ENCODE measurements at places on chromosomes 13 and 19.

DNA sequence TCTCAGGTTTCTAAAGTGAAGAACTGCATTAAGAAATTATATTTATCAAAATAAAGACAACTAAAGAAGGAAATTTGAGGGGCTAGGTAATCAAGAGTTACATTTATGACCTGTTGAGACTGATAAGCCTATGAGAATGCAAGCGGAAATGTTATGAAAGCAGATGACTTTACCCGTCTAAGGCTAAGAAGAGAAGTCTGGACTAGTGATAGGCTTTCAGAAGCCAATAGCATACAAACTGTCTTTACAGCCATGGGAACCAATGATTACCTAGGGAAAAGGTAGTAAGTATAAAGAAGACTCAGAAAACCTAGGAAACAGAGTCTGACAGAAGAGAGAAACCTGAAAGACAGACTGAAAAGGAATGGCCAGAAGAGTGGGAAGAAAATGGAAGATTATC lies 11.2 kb downstream of the TSC22D1 start:
- DNase-seq: no peak

- no peak for DNase-seq
Observed at GRCh38 chr13:54597540-54598088, 1569.0 kb downstream of the OLFM4 start.

- no peak for DNase-seq
Observed at GRCh38 chr19:39558624-39559117, 18.7 kb upstream of the EID2 start.

DNA sequence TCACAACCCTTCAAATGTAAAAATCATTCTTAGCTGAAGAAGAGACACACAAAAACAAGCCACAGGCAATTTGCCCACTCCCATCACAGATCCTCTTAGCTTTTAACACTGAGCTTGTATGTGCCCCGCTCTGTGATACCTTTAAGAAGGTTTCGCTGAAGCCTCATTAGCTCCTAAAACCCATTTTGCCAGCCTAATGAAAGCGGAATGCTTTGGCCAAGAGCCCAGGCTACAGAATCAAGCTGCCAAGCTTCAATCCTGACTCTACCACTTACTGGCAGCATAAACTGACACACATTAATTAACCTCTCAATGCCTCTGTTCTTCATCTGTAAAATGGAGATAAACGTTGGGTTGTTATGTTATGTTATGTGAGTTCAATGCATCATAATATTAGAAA lies 10.5 kb downstream of the ZNF112 start:
- no peak for DNase-seq

DNA sequence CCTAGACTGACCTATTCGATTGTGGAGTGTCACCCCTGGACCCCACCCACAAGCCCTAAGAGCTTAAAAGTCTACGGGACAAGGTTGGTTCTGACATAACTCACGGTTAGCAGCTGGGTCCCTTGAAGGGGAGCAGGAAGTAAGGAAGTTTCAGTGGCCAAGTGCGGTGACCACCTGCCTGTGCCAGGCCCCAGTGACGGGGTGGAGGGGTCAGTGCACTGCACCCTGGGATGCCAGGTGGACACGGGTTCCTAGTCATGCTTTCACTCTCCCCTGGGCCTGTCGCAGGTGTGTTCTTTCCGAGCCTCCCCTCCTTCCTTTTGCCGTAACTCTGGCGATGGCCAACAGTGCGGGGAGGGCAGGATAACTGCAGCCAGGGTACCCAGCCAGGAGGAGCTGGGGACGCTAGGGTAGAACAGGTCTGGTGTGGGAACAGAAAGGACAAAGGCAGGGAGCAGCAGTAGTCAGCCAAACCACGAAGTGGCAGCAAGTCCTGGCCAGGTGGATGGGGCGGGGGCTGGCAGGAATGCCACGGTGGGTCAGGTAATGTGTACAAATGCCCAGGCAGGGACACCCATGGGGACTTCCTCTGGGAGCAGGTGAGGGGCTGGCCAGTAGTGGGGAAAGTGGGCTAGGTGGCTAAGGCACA lies 58.3 kb downstream of the RGCC start:
- DNase-seq: no peak

- no peak for DNase-seq
Observed at GRCh38 chr19:15640294-15640903, at the start of gene CYP4F3. CYP4F3 (plus strand) TSS chr19:15640897; CDS start chr19:15641416, 519 bp downstream.

- DNase-seq: no peak
Observed at GRCh38 chr13:112194579-112194978, 127.6 kb downstream of the SOX1 start.

GRCh38 chr13:42405665-42406390 lies 133.9 kb downstream of the AKAP11 start:
- no peak for DNase-seq

- no peak for DNase-seq
Observed at GRCh38 chr19:3817761-3818160, 31.6 kb upstream of the MATK start.

DNA sequence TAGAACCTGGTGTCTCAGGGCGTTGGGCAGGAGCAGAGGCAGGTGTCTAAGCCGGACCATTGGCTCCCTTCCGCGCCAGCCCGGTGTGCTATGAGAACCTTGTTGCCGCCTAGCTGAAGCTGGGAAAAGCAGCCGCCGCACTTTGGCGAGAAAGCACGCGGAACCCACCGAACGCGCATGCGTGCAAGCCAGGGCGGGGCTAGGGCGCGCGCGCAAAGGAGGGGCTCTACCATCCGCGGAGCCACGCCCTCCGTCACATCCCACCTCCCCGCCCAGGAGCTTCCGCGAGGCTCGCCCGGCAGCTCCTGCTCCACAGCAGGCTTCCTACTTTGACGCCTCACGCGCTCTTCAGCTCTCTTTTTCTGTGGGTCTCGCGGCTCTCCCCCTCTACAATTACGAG lies 51.3 kb downstream of the WDR87 start:
- no peak for DNase-seq

DNA sequence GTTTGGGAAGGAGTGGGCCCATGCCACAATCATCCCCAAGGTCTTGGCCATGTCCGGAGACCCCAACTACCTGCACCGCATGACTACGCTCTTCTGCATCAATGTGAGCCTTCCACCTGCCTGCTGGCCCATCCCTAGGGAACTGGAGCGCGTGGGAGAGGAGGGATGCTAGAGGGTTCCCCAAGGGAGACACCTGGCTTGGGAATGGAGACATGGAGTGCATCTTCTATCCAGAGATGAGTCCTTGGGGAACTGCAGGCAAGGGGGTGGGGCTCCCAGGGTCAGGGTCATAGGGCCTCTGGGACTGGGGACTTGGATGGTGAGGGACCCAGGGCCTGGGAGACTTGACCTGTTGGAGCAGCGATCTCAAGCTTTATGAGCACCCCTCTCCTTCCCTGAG lies 31.2 kb downstream of the PPP2R1A start:
- DNase-seq: no peak

DNA sequence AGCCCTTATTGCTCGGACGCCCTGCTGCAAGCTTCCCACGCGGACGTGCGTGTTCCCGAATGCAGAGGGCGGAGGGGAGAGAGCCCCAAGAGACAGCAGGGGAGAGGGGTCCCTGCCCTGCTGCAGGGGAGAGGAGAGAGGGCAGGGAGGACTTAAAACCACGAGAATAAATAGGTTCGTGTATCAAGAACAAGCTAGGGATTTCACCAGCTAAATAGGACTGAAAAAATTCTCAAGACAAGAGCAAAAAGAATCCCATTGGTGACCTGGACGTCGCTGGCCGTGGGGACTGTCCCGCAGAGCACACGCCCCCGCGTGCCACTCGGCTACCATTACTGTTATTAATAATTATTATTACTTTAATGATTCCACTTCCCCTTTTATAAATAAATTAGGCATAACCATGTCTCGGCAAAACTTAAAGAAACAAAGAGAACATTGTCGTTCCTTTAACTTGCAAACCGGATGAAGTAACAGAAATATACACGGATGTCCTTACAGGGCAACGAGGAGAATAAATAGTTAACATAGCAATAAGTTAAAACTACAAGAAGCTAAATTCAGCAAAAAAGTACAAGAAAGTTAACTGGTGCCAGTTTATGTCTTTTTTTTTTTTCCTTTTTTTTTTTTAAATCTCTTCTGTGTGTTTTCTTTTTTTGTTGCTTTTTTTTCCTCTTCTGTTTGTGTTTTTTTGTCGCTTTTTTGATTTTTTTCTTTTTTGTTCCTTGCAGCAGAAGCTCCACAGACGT lies 16.6 kb downstream of the PRKCSH start:
- no peak for DNase-seq

- DNase-seq: no peak
Observed at GRCh38 chr13:60590800-60591747, 194.1 kb downstream of the TDRD3 start.

DNA sequence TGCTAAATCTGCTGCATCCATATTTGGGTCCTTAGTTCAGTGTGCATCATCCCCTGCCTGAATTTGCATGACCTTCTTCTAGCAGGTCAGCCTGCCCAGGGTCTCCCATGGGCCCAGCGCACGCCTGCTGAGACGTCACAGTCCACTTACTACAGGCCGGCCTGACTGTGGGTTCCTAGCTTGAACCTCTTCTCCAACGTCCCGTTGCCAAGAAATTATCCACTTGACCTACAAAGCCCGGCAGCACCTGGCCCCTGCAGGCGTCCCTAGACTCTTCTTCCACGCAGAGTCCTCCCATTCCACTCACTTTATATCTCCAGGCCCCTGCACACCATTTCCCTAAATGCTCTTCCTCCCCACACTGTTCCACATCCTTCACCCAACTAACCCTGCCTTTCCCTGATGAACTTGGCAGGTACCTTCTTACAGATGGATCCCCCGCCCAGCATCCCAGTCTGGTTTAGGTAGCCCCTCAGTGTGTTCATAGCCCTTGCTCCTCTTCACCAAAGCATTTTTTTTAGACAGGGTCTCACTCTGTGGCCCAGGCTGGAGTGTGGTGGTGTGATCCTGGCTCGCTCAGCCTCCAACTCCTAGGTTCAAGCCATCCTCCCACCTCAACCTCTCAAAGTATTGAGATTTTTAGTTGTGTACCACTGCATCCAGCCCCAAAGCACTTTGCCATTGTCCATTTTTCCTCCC lies 155.0 kb upstream of the SOX1 start:
- DNase-seq: no peak

DNA sequence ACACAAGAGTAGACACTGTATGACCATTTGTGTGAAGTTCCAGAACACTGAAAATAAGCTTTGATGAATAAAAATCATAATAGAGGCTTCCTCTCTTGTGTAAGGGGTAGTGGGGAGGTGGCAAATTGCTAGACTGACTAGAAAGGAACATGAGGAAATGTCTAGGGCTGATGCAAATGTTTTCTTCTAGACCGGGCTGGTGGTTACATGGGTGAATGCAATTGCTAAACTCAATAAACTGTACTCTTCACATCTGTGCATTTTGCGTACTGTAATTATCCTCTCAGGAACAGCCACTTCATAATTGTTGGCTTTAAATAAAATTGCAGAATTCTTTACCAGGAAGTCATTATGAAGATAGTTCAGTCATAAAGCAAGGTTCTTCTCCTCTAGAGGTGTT lies 5.2 kb upstream of the KBTBD7 start:
- DNase-seq: no peak

DNA sequence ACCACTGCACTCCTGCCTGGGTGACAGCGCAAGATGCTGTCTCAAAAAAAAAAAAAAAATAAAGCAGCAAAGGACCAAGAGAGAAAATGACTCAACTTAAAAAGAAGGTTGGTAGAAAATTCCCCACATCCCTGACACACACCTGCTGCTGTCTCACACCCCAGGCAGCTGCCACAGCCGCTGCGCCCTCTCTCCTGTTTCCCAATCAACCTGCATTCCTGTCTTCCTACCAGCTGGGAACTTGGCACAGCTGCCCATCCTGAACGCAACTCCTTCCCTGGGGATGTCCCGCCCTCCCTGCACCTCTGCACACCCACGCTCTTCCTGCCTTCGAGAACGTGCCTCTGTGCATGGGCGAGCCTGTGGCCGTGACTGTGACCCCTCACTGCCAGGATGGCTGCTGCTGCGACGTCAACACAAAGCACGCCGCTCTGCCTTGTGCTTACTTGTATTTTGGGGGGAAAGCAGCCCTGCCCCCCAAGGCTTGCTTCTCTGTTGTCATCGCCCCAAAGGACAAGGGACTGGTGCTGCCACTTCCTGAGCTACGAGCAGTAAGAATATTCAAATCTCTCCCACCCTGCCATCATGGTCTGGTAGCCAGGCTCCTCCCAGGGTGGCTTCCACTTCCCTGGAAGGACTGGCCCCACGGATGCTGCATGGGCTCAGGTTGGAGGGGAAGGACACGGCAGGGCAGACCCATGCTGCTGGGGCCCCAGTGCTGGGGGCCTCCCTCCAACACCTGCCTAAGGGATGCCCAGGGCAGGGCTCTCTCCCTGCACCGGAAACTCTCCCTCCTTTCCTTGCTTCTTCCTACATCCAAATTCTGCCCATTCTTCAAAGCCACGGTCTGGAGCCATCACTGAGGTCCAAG lies 20.7 kb downstream of the SH3GL1 start:
- no peak for DNase-seq

DNA sequence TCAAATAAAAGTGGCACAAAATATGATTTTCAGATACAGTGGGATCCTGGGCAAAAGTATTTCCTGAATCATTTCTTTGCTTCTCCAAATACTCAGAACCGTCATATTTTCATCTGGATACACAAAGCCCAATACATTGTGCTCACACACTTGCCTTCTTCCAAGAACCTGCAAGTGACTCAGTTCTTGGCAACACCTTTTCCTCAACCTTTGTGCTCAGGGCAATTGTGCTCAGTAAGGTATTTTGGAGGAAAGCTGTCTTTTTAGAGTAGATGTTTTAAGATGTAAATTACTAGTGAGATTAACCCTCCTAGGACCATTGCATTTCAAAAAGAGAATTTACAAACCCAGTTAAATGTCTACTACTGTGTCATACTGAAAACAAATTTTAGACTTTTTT lies 233.5 kb downstream of the EFNB2 start:
- no peak for DNase-seq

DNA sequence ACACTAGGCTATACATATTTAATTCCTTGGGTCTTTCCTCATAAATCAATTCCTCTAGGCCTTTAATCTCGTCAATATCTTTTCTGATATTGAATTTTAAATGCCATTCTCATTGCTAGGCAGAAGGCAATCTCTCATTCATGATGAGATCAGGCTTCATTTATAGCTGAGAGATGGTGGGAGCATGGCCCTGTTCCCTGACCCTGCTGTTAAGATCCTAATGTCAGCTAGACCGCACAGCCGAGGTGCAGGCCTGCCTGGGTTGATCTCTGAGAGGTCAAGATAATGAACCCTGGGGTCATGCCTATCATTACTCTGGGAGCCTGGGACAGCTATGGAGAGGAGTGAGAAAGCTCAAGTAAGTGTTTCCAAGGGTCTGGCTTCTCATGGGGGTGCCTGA lies 253.8 kb downstream of the DNAJC15 start:
- DNase-seq: no peak

- DNase-seq: no peak
Observed at GRCh38 chr13:113148407-113148806, 10.0 kb upstream of the PROZ start.

GRCh38 chr13:58729361-58729760 lies 1097.8 kb downstream of the PCDH17 start:
- DNase-seq: no peak
